ENCODE measurements at places on chromosomes 3 and 15. TPM values are rescaled to one million over a fixed set of nuclear protein-coding genes. Genes with fewer than 3 reads are reported as not detected.

Gene CD276
- total RNA-seq: 40.7 TPM

Gene ST8SIA2
- total RNA-seq: 7.8 TPM

Gene AADACL2
- total RNA-seq: not detected

Gene CELF6
- total RNA-seq: 1.0 TPM

Gene ZNF385D
- 9.4 TPM for total RNA-seq

Gene IQSEC1
- total RNA-seq: 27.1 TPM

Gene GPR149
- total RNA-seq: not detected

Gene PLA2G4B
- 1.6 TPM for total RNA-seq

Gene IMPG2
- total RNA-seq: 2.6 TPM

Gene AMT
- total RNA-seq: 2.6 TPM

Gene DZIP1L
- 13.6 TPM for total RNA-seq

Gene SLC9C1
- 1.0 TPM for total RNA-seq

Gene RETNLB
- not detected for total RNA-seq

Gene RPLP1
- 119 TPM for total RNA-seq

Gene UBP1
- 34.4 TPM for total RNA-seq

Gene POLQ
- 5.7 TPM for total RNA-seq

Gene DISP2
- total RNA-seq: under 0.01 TPM

Gene TF
- total RNA-seq: 3.1 TPM

Gene SYNPR
- total RNA-seq: not detected

Gene RASL12
- 15.1 TPM for total RNA-seq

Gene RPL15
- 3,028 TPM for total RNA-seq

Gene BNC1
- 1.6 TPM for total RNA-seq

Gene COLQ
- total RNA-seq: 14.1 TPM

Gene GPR171
- total RNA-seq: 1.6 TPM

Gene RTP1
- total RNA-seq: not detected

Gene CTXND1
- 0.52 TPM for total RNA-seq

Gene KIF23
- total RNA-seq: 13.0 TPM

Gene FAM107A
- under 0.01 TPM for total RNA-seq

Gene HYKK
- total RNA-seq: 3.7 TPM

Gene CHST14
- total RNA-seq: 6.8 TPM

Gene VIPR1
- total RNA-seq: 1.6 TPM

Gene TLR9
- total RNA-seq: not detected

Gene NDN
- 190 TPM for total RNA-seq

Gene AHSG
- total RNA-seq: 0.52 TPM

Gene FHIT
- total RNA-seq: 4.2 TPM

Gene XXYLT1
- 13.6 TPM for total RNA-seq

Gene NCEH1
- 1.6 TPM for total RNA-seq

Gene TGM5
- total RNA-seq: not detected

Gene CCDC13
- not detected for total RNA-seq

Gene GYG1
- total RNA-seq: 62.6 TPM

Gene HES1
- 23.0 TPM for total RNA-seq

Gene CHRNB4
- total RNA-seq: under 0.01 TPM

Gene MEIS2
- 4.2 TPM for total RNA-seq

Gene MESP2
- total RNA-seq: not detected

Gene STAC
- total RNA-seq: 49.1 TPM

Gene COL6A6
- total RNA-seq: 103 TPM

Gene DNASE1L3
- 1.0 TPM for total RNA-seq

Gene DAZL
- total RNA-seq: not detected

Gene LRTM1
- 106 TPM for total RNA-seq

Gene CHDH
- 0.52 TPM for total RNA-seq

Gene SHC4
- total RNA-seq: 2.1 TPM

Gene EPHB1
- 5.7 TPM for total RNA-seq
